Heart right ventricle (tissue), 16 donors: ENCODE measurements at places on chromosomes 2 and 18.
A peak's percentile ranks its signal among the peaks of the same experiment; 100 is the strongest.

DNA sequence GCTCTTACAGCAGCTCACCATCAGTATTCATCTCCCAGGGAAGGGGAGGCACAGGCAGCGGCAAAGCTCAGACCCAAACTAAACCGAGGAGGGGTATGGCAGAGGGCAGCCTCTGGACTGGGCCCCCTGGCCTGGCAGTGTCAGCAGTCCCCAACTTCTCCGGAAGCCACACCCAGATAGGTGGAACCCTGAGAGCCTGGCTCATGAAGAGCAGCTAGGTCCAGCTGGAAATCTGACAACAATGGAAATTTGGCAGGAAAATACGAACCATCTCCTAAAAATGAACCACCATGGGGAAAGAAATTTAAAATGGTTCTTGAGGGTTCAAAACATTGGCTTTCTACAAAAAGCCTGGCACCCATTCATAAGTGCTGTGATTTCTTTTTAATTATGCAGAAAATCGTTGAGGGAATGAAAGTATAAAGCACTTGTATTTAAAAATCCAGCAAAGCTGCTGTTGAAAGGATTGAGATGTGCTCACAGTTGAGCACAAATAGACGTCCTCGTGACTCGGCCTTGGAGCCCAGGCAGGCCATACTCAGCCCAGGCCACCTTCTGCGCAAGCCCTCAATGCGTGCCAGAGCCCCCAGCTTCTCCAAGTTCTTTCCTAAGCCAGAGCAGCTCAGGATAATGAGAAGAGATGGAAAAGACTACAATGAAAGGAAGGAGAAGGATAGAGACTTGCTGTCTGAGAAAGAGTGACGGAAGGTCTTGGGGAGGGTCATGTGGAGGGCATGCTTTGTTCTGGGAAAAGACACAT, 93.0 kb downstream of the COL6A3 start:
- peak; percentile 62 for DNase-seq

- DNase-seq = no peak
Measured at GRCh38 chr2:103132536-103133217, 370.8 kb downstream of the TMEM182 start.

- DNase-seq = no peak
Measured at GRCh38 chr2:128660836-128661235, 342.2 kb upstream of the HS6ST1 start.

DNA sequence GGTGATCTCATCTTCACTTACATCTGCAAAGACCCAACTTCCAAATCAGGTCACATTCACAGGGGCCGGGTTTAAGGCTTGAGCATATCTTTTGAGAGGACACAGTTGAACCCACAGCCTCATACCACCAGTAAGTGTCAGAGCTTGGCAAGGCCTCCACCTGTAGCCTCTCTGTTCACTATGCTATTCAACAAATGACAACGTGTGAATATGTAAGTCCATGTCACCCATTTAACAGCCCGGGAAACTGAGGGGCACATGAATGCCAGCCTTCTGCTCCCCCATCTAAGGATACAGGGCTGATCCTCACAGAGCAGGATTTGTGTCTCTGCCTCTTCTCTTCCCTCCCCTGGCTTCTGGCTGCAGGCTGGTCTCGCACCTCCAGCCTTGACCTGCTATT, 3.5 kb upstream of the KCNF1 start:
- DNase-seq = no peak

DNA sequence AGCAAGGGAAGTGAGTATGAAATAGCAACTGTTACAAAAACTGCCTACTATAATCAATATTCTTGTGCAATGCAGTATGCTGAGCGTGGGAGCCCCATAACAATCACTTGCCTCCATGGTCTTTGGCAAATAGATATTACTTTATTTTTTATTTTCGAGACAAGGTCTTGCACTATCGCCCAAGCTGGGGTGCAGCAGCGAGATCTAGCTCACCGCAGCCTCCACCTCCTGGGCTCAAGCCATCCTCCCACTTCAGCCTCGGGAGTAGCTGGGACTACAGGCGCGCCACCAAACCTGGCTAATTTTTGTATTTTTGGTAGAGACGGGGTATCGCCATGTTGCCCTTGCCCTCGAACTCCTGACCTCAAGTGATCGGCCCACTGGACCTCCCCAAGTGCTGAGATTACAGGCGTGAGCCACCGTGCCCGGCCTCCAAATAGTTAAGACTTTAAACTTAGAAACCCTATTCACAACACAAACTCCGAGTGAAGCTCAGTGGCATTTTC, 1.2 kb upstream of the CCNT2 start:
- peak; percentile 19 for DNase-seq

GRCh38 chr2:201254081-201254730, 6.1 kb upstream of the CASP8 start:
- DNase-seq = no peak

- no peak for DNase-seq
Measured at GRCh38 chr2:26290001-26290400, 45.3 kb downstream of the HADHB start.

DNA sequence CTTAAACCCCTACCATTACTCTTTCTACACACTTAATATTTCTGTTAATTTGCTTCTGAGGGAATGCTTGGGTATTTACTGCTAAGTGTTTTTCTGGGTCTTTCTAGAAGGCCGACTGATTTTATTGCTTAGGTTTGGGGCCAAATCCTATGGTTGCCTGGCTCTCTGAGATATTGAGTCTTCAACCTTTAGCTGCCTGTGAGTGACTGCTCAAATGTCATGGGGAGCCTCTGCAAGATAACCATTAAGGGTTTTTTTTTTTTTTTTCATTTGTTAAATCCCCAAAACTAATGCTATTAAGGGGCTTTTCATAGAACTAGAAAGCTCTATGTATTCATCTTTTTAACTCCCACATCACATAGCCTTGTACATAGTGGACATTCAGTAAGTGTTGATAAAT, 5.0 kb downstream of the OSBPL6 start:
- DNase-seq = no peak

DNA sequence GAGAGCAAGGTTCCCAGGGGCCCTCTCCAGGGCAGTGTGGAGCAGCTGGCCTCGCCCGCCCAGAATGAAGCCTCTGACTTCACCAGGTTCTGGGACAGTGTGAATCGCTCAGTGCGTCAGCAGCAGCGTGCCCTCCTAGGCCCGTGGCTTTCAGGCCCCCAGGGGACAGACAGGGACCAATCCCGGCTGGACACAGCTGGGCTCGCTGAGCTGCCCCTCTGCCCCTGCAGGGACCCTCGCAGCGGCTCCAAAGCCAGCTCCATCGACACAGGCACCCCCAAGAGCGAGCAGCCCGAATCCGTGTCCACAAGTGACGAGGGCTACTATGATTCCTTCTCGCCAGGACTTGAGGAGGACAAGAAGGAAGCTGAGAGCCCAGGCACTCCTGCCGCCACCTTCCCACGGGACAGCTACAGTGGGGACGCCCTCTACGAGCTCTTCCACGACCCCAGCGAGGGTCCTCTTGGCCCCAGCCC, 7.6 kb downstream of the AMER3 start:
- no peak for DNase-seq

GRCh38 chr2:230512955-230513748, 97.2 kb downstream of the SP100 start:
- no peak for DNase-seq

- DNase-seq = no peak
Measured at GRCh38 chr18:29465526-29465925, 1288.6 kb upstream of the CDH2 start.

DNA sequence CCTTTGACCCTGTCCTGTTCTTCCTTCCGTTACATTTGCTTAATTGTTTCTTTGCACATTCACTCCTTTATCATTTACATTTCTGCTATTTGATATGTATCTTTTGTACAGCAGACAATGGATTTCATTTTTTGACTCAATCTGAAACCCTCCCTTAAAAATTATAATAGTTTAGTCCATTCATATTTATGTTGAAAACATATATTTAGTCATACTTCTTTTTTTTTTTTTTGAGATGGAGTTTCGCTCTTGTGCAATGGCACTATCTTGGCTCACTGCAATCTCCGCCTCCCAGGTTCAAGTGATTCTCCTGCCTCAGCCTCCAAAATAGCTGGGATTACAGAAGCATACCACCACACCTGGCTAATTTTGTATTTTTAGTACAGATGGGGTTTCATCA, 95.3 kb upstream of the TGFA start:
- no peak for DNase-seq

DNA sequence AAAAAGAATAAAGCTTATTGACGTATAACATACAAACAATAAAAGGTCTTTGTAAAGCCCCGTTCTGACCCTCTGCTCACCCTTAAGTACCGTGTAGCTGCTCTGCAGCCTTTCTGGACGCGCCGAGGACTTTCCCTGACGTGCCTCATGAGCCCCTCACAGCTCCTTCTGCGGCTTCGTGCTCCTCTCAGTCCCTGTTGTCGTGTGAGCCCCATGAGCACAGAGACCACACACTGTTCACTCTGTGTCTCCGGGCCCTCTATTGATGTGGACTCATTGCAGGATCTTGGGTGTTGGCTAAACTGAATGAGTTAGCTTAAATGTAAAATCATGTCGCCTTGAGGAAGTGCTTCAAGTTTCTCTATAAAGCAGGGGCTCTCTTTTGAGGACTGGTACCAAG, 43.6 kb upstream of the INHBB start:
- DNase-seq = no peak

- DNase-seq = no peak
Measured at GRCh38 chr2:239021651-239022436, 174.0 kb downstream of the TWIST2 start.

DNA sequence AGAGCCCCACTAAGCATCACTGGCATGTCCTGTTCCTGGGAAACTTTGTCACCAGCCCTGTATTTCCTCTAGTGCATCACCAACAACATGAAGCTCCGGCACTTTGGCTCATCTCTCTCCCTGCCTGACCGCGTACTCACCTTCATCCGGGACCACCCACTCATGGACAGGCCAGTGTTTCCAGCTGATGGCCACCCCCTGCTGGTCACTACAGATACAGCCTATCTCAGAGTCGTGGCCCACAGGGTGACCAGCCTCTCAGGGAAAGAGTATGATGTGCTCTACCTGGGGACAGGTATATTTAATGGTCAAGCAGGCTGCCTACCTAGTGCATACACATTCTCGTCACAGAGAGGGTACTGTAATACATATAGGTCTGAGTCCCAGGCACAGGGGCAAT, 21.0 kb downstream of the SEMA4F start:
- no peak for DNase-seq

GRCh38 chr2:11598228-11598731, 64.4 kb downstream of the GREB1 start:
- no peak for DNase-seq

GRCh38 chr2:129587426-129588064, 391.9 kb upstream of the RAB6C start:
- no peak for DNase-seq

GRCh38 chr2:204586444-204587180, 41.3 kb downstream of the PARD3B start:
- DNase-seq = no peak

- DNase-seq = no peak
Measured at GRCh38 chr2:236217926-236218325, 46.3 kb downstream of the ASB18 start.

GRCh38 chr2:30465171-30465545, 18.1 kb downstream of the LCLAT1 start:
- DNase-seq = no peak

GRCh38 chr2:18381386-18381785, 179.1 kb downstream of the RDH14 start:
- DNase-seq = no peak

DNA sequence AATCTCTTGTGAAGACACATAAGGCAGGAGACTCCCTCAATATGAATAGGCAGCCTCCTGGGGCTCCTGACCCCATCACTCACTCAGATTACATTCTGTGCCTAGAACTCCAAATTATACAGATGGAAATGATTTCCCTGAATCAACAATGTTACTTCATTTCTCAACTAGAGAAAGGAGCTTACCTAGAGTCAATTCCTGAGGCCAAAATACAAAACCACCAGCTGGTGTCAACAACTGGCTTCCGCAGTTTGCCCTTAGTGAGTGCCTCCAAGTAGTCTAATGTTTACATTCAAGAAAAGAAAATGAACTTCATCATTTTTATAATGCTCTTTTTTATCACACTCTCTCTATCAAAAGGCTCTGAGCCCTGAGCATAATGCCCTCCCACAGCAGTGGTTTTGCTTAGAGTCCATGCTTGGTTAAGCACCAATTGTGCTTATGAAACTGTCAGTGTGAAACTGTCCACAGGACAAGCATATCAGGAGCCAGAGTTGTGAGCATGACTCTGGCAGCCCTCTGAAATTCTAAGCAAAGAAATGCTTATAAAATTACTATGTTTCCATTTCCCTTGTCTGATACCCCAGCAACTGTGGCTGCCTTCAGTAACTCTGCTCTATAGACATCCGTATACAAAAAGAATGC, 305.7 kb upstream of the PKDCC start:
- DNase-seq = no peak

- DNase-seq = no peak
Measured at GRCh38 chr18:69622961-69623360, 222.3 kb downstream of the DOK6 start.

- no peak for DNase-seq
Measured at GRCh38 chr18:79629249-79629558, 50.4 kb upstream of the CTDP1 start.

DNA sequence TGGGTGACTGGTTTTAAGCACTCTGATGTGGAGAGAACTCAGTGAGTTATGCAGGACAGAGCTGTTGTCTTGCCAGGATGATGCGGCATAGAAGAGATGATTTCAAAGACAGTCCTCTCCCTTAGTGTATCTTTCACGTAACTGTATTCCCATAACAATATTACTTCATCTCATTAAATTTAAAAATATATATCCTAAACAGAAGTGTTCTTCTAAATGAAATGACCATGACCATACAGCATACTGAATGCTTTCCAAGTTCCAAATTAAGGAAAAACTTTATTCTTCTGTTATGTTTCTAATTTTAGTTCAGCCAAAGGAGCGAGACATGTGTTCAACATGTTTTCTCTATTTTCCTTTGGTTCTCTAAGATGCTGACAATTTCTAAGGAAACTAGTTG, 600.1 kb upstream of the FSHR start:
- DNase-seq = no peak

- no peak for DNase-seq
Measured at GRCh38 chr2:204090021-204090420, 153.5 kb downstream of the ICOS start.

DNA sequence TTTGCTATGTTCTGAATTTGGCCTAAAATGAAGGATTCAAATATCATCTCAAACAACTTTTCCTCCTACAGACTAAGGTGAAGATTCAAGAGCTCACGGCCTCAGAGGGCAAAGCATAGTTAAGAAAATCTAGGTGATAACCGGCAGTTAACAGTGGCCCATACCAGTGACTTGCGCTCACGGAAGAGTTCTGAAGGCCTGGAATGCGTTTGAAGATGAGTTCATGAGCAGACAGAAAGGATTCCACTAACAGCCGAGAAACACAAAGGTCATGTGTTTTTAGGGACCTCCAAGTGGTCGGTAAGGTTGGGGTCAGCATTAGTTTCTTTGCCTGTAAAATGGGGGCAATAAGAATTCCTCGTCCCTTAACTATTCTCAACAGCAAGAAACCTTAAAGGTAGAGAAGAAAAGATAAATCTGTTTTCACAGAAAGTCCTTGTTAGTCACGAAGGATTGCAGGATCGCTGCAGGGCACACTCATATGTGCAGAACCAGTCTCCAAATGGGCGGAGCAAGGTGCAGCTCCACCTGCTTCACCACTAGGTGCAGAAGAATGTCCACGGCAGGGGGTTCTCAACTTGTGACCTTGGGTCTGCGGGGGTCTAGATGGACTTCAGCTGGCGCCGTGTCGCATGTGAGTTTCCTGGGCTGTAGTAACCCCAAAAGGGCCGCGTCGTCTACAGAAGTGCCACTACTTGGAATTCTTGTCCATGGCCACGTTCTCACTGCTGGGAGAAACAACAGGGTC, 708 bp upstream of the RPIA start:
- peak; percentile 24 for DNase-seq

- no peak for DNase-seq
Measured at GRCh38 chr2:174088706-174089460, 123.7 kb upstream of the SP3 start.

GRCh38 chr2:229783108-229783721, 68.9 kb upstream of the DNER start:
- DNase-seq = no peak
